ENCODE measurements at places on chromosomes 6 and 20.

GRCh38 chr20:35657271-35657670, 7.4 kb downstream of the CPNE1 start:
- DNase-seq = no peak

GRCh38 chr6:141562186-141562811, 570.4 kb upstream of the GJE1 start:
- DNase-seq = no peak

DNA sequence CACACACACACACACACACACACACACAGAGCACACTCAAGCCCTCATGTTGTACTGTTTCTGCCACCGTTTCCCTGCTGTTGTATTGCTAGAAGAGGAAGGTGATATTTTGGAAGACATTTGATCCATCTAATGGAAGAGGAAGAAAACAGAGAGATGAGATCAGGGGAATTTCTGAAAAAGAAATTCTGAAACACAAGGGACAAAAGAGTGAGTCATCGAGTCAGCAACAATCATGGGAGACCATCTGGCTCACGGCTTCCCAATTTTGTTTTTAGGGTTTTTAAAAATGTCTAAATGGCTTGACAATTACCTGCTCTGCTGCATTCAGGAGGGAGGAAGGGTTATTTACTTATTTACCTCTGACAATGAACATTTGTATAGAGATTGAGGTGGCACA, 22.0 kb downstream of the SOX4 start:
- no peak for DNase-seq

GRCh38 chr6:12363651-12364381, 73.7 kb downstream of the EDN1 start:
- no peak for DNase-seq

GRCh38 chr6:122806291-122806690, 17.2 kb downstream of the SMPDL3A start:
- DNase-seq = no peak

GRCh38 chr20:60071965-60072364, 113.7 kb downstream of the CDH26 start:
- DNase-seq = no peak

DNA sequence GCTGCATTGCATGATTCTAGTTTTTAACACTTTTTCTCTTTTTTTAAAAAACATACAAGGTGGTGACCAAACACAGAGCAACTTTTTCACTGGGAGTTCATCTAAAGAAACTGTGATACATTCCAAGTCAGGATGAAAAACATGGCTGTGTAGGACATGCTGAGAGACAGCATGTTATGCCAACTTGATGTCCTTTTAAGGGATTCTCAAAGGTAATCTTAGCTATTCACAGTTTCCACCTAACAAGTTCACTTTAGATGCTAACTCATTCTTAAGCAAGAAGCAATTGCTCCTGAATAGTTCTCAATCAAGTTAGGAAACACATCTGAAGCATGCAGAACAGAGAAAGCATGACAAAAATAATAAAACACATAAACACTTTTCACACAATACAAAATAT, 3.3 kb downstream of the ASCC3 start:
- no peak for DNase-seq

DNA sequence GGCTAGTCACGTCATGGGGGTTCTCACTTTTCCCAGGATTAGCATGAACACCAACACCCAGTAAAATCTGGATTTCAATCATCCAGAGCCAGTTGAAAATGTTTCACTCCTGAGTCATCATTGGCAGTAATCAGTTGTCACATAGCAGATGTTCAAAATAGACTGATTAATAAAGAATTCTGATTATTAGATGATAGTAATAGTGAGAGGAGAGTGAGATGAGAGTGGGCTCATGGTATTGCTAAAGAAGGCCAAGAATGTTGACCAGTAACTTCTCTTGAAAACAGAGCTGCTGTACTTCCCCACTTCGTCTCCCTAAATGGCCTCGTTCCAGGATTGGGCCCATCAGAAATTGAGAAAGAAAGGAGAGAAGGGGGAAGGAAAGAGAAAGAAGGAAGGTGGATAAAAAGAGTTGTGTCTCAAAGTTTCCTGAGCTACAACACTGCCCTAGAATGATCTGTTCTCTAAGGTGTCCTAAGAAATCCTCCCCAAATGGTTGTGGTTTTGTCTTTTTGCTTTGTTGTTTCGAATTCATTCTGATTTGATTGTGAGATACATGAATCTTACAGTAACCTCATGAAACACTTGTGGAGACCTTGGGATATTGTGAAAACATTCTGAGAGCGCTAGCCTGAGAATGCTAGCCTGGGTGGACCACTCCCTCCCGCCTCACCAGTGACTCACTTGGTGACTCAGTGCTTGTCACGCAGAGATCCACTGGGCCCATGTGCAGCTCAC, 502.2 kb upstream of the JARID2 start:
- DNase-seq = peak; percentile 26

- no peak for DNase-seq
Measured at GRCh38 chr20:4012589-4012988, 2.8 kb downstream of the RNF24 start.

- DNase-seq = no peak
Measured at GRCh38 chr20:47970282-47970903, 185.1 kb upstream of the SULF2 start.

- no peak for DNase-seq
Measured at GRCh38 chr6:165876588-165876987, 213.5 kb upstream of the PDE10A start.

DNA sequence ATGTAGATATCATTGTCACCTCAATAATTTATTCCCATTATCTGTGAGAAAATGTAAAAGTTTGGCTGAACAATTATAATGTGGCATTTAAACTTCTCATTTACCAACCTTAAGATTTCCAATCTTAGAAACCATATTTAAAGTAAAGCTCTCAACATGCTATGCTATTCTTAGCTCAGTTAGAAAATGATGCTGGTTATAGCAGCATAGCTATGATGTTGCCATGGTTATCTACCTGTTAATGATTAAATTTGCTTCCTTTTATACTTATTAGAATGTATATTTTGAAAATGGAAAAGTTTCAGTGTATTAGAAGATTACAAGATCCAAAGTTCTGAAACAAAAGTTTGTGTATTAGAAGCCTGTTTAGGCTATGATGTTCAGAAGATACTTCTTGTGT, 110.1 kb downstream of the GPR63 start:
- DNase-seq = no peak

GRCh38 chr6:45495429-45496084, 117.8 kb upstream of the SUPT3H start:
- DNase-seq = peak; percentile 63

- DNase-seq = no peak
Measured at GRCh38 chr6:37172912-37173492, 3.0 kb downstream of the PIM1 start.

DNA sequence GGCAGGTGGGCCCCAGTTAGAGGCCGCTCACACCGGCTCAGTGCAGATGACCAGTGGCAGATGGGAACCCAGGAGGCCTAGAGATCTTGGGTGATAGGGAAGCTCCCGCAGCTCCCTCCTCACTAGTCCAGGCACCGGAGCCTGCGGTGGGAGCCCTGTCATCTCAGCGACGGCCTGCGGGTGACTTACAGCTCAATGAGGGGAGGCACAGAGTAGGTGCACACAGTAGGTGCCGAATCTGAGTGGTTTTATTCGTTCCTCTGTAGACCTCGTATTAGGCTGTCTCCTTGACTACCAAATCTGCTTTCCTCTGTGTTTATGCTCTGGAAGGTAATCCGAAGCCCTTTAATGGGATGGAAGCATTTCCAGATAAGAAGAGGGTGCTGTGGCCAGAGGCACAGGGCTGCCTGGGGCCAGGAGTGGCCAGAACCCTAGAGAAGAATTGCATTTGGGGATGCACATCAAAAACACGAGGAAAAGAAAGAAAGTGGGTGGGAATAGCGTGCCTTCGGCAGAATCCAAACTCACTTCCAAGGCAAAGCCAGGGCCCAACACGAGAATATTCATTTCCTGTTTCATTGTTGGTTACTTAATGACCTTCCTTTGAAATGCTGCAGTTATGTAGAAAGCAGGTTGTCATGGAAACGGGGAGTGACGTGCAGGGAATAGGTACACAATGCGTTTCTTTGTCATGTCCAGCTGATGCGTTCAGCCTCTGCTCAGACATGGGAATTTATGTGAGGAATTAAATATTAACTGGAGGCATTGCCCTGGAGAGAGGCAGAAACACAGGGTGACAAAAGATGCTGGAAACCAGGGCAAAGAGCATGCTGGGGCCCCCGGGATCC, 24.7 kb downstream of the MYT1 start:
- DNase-seq = no peak

DNA sequence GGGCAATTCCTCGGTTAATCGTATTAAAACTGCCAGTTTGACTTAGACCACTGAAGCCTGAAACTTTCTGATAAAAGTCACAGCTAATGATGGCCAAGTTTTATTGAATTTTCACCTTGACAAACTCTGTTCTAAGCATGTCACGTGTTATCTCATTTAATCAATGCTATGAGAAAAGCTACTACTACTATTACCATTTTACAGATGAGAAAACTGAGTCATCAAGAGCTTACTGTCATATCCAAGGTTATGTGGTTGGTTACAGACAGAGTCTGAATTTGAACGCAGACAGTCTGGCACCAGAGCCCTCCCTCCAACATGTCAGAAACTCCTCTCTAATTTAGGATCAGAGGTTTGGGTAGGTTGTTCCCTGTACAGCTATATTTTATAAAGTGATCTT, 4.3 kb downstream of the FAXC start:
- no peak for DNase-seq
